ENCODE measurements at places on chromosomes 7 and 10. TPM values are rescaled to one million over a fixed set of nuclear protein-coding genes. Genes with fewer than 3 reads are reported as not detected.

The CYP3A4 gene
- total RNA-seq = 43.4 TPM

The EGFR gene
- 40.6 TPM for total RNA-seq

The LRRD1 gene
- total RNA-seq = 0.08 TPM

GRCh38 chr10:23293145-23293724, 51.4 kb downstream of the C10orf67 start:
- peak; percentile 59 for DNase-seq
- H3K4me3 ChIP-seq = no peak overlapping the region
- H3K27me3 ChIP-seq = peaks cover 30% of the 10 kb centered on the region
- no peaks in the 10 kb centered on the region for H3K4me1 ChIP-seq

DNA sequence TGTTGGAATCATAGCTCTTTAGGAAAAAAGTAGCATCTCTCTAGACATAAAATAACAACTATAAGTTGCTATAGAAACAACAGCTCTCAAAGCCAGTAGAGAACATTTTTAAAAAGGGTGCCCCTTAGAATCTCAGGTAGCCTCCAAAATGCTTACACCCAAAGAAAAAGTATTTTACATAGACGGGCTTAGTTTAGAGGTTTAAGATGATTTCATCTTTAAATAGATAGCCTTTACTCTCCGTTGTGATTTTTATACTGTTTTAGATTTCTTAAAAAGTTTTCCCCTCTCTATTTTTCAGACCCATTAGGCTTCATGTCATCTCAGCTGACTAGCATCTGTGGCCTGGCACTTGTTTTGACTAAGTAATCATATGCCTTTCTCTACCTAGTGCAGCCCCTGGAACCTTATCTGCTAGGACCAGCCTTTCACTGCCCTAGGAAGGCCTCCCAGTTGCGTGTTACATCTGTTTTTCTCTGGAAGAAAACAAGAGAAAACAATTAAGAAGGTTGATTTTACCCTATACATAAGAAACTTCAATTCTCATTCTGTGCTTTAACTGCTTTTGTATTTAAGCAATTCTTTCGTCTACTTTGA, 6.9 kb upstream of the BPGM start:
- no peaks in the 10 kb centered on the region for H3K27me3 ChIP-seq
- no peaks in the 10 kb centered on the region for H3K36me3 ChIP-seq
- DNase-seq = no peak
- H3K4me3 ChIP-seq = no peak overlapping the region
- H3K27ac ChIP-seq = no peak overlapping the region
